ENCODE measurements at places on chromosomes 2 and 18. TPM values are rescaled to one million over a fixed set of nuclear protein-coding genes. Genes with fewer than 3 reads are reported as not detected.
A peak's percentile ranks its signal among the peaks of the same experiment; 100 is the strongest.

SPAG16 gene
- total RNA-seq: 18.3 TPM

MROH2A gene
- not detected for total RNA-seq

RNU2-63P gene
- total RNA-seq: not detected

- no peak for DNase-seq
Observed at GRCh38 chr2:240857039-240858008, 11.3 kb upstream of the AGXT start.

- no peak for DNase-seq
Observed at GRCh38 chr2:51093016-51093415, 61.1 kb upstream of the NRXN1 start.

STARD6 gene
- not detected for total RNA-seq

SLC4A5 gene
- total RNA-seq: 1.3 TPM

- no peak for DNase-seq
Observed at GRCh38 chr18:72161691-72162090, 382.5 kb downstream of the CBLN2 start.

DNA sequence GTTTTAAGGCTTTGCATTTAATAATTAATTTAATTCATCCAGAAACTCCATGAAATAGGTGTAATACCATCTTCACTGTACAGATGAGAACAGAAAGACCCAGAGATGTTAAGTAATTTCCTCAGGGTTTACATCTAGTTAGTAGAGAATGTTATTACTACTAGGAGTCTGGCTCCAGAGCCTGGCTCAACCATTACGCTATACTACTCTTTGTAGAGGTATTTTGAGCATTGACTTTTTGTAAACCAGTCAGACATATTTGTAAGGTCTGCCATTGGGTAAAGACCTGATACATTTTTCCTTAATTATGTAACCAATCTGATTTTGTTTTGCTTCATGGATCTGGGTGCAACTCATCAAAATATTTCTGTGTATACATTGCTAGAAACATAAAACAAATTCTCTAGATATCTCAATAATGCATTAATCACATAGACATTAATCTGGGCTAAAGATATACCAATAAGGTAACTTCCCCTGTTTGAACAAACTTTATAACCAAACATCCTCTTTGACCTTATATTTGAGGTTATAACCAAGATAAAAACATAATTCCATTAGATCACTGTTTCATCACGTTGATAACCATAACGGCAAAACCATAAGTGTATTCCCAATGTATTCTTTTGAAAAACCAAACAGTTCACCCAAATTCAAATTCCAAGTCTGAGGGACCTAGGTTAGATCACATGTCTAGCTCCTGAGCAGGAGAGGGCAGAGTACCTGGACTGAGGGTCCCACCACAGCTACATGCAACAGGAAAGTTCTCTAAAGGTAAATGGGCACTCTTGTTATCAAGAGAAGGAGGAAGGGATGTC lies 135.0 kb downstream of the IKZF2 start:
- no peak for DNase-seq

DNA sequence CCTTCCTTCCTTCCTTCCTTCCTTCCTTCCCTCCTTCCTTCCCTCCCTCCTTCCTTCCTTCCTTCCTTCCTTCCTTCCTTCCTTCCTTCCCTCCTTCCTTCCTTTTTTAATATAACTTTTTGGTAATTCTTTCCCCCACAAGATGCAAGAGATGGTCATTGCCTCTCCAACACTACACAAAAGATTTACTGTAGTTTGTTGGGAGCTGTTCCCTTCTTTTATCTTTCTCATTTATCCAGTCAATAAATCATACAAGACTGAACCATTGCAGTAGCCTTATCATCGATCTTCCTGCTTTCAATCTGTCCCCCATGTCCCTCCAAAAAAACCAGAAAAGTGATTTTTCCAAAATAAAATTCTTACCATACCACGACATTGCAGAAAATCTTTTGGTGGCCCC lies 8.2 kb downstream of the APCDD1 start:
- no peak for DNase-seq

- no peak for DNase-seq
Observed at GRCh38 chr2:158778243-158778642, 16.9 kb upstream of the DAPL1 start.

DNA sequence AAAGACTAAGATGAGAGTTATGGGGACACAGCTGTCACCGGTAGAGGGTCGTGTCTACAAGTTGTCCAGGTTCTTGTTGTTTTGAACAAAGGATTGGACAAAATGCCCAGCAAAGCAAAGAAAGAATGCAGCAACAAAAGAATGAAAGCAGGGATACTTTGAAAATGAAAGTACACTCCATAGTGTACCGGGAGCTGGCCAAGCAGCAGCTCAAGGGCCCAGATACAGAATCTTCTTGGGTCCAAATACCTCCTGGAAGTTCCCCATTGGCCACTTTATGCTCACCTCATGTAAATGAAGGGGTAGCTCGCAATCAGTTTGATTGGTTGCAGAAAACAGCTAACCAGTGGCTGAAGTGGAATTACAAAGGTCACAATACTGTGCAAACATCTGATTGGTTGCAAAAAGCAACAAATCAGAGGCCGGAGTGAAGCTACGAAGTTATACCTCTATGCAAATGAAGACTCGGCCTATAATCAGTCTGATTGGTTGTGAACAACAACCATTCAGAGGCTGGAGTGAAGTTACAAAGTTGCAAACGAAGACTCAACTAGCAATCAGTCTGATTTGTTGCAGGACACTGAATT lies 474.9 kb upstream of the TMEFF2 start:
- no peak for DNase-seq

DNA sequence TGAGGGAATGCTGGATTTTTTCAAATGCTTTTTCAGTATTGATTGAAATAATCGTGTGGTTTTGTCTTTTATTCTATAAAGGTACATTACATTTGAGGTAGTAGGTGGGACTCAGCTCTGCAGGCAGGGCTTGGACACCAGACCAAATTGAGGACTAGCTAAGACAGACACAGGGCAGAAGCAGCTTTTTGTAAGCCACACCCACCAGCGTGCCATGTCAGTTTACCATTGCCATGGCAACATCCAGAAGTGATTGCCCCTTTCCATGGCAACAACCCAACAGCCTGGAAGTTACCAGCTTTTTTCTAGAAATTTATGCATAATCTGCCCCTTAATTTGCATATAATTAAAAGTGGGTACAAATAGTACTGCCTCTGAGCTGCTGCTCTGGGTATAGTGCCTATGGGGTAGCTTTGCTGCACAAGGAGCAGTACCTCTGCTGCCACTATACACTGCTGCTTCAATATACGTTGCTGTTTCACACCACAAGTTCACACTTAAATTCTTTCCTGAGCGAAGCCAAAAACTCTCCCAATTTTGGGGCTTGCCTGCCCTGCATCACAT lies 23.6 kb upstream of the VWA3B start:
- DNase-seq: no peak

- DNase-seq: no peak
Observed at GRCh38 chr2:176150584-176151441, 537 bp upstream of the HOXD4 start.

- DNase-seq: peak; percentile 67
Observed at GRCh38 chr2:201644001-201644400, 698 bp upstream of the TMEM237 start.

CMPK2 gene
- 4.4 TPM for total RNA-seq

GRCh38 chr2:96537066-96537733 lies 648 bp downstream of the ARID5A start:
- DNase-seq: peak; percentile 80

DNA sequence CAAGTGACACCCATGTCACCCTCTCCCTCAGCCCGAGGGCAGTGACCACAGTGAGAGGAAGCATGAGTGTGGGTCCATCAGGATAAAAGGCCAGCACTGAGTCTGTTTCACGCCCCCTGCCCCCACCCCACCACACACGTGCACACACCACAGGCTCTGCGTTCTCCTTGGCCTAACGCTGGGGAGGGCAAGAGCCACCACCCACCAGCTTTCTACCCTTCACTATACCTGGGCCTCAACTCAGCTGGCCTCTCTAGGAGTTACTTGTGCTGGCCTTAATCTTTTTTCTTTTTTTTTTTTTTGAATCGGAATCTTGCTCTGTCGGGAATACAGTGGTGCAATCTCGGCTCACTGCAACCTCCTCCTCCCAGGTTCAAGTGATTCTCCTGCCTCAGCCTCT lies 140.5 kb downstream of the ZFP36L2 start:
- no peak for DNase-seq

TMEM169 gene
- total RNA-seq: 0.26 TPM

DNA sequence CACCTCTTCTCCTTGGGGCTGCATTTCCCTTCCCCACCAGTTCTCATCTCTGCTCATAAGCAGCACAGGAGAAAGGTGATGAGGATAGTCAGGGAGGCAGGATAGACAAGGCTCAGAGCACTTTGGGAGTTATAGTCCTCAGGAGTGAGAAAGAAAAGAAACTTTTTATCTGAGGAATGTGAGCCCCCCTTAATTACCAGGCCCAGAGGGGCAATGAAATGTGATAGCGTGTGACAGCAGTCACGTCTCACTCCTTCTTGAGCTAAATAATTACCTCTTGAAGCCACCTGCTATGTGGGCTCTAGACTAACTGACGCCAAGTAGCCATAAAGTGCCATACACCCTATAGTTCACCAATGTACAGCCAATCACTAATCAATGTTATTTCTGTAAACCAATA lies 105.8 kb downstream of the SPP2 start:
- DNase-seq: no peak

FOXI3 gene
- not detected for total RNA-seq

DNA sequence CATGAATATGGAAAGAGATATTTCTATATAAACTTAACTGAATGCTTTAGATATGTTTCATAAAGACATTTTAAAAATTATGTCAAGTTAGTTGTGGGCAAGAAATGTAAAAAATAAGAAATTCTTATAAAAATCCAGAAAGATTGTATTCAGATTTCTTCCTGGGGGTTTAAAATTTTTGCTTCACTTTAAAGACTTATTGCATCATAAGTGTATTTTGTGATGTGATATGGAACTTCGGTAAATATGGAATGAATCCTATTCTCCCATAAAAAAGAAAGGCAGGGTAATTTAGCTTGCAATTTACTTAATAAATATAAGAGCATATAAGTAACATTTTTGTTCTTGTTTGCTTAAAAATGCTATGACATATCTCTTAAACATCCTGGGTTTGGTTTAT lies 104.8 kb upstream of the CWC22 start:
- no peak for DNase-seq

- no peak for DNase-seq
Observed at GRCh38 chr18:3878401-3878800, 428.4 kb downstream of the TGIF1 start.

DNA sequence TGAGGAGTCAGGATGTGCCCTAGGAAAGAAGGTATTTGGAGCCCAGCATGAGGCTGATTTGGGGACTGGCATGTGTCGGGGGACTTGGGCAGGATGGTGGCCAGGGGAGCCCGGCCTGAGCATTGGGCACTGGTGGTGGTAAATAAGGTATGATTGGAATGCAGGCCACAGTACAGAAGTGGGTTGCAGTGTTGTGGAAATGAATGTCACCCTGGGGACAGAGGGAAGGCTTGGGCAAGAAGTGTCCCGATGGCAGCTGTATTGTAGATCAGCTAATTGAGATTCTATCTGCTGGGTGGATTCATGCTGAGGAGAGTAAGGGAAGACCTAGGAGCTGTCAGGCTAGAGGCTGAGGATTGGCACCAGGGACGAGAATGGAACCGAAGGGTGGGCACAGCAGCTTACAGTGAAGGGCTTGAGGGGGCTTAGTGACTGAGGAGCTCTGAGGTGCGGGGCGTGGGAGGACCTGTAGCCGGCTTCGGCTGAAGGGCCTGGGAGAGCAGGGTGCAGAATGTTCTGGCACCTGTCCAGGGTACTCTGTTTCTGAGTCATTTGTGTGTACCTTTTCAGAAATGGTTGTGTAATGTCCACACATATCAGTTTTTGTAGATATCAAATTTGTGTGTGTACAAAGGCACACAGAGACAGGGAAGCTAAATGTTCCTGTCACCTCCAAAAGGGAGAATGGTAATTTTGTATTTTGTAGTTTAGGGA lies 170.2 kb downstream of the PRKCE start:
- DNase-seq: no peak

DNA sequence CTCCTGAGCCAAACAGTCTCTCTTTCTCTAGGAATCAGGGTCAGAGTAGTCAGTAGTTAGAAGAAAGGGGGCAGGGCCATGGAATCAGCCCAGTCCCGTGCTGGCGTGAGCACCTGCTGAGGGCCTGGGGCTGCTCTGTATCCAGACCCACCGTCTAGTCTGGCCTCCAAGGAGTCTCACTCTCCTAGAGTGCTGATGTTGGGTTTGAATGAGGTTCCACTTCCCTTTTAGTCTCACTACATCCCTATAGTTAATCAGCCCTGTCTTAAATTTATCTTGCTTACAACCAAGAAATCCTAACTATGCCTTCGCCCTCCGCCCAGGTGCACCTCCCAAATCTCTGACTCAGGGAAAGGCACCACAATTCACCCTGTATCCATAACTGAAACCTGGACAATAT lies 13.4 kb upstream of the KCTD1 start:
- no peak for DNase-seq

CGREF1 gene
- 4.3 TPM for total RNA-seq

DNA sequence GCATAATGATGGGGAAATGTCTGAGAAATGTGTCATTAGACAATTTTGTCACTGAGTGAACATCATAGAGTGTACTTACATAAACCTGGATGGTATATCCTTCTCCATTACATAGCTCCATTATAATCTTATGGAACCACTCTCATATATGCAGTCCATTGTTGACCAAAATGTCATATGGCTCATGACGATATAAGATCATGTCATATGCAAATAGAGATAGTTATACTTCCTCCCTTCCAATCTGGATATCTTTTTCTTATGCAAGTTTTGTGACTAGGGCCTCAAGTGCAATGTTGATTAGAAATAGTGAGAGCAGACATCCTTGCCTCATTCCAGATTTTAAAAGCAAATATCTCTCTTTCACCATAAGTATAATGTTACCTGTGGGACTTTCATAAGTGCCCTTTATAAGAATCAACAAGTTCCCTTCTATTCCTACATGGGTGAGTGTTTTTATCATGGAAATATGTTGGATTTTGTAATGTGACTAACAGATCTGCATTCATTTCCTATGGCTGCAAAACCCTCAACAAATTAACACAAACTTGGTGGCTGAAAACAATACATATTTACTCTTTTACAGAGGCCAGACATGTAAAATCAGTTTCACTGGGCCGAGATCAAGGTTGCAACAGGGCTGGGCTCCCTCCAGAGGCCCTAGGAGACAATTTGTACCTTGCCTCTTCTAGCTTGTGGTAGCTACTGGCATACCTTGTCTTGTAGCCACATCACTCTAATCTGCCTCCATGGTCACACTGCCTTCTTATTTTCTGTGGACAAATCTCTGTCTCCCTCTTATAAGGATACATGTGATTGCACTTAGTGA lies 21.6 kb upstream of the SULT1C4 start:
- DNase-seq: no peak

GRCh38 chr2:180219491-180219890 lies 212.4 kb upstream of the CWC22 start:
- DNase-seq: no peak

ICOS gene
- total RNA-seq: not detected

- no peak for DNase-seq
Observed at GRCh38 chr18:523561-523960, 23.1 kb upstream of the COLEC12 start.

- no peak for DNase-seq
Observed at GRCh38 chr2:56271275-56271674, 87.5 kb downstream of the CCDC85A start.

Measured in right atrium auricular region (tissue), 2 donors.